ENCODE measurements at places on chromosomes 2 and 18.

GRCh38 chr2:20091305-20091991 lies 40.0 kb upstream of the LAPTM4A start:
- DNase-seq, result no peak

- no peak for DNase-seq
Measured at GRCh38 chr18:51235009-51235789, 37.7 kb upstream of the MEX3C start.

DNA sequence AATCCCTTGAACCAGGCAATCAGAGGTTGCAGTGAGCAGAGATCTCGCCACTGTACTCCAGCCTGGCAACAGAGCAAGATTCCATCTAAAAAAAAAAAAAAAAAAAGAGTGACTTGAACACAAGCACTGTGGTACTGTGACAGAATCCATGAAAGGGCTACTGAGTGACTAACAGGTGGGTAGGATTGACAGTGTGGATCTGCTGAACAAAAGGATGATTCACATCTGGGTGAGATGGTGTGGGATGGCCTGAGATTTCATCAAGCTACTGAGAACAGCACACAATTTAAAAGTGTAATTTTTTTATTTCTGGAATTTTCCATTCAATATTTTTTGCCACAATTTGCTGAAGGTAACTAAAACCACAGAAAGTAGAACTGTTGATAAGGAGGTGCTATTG lies 13.3 kb upstream of the SP3 start:
- DNase-seq, result no peak

GRCh38 chr2:50987616-50988313 lies 44.2 kb downstream of the NRXN1 start:
- no peak for DNase-seq

DNA sequence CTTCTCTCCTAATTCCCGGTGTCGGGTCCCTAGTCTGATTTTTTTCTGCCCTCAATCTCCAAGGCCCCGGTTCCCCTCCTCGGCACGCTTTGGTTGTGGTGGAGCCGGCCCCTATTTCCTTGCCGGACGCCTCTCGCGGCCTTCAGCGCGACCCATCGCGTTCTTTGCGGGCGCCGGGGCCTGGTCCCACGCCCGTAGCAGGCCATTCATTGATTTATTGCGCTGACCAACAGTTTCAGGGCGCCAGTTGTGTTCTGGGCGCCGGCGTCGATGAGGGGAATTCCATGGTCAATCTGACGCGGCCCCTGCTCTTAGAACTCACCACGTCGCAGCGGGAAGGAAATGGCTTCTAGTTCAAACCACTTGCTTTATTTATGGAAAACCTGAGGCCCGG lies 396 bp downstream of the CNOT9 start:
- peak; percentile 61 for DNase-seq

GRCh38 chr18:26405190-26405801 lies 143.1 kb downstream of the KCTD1 start:
- no peak for DNase-seq

DNA sequence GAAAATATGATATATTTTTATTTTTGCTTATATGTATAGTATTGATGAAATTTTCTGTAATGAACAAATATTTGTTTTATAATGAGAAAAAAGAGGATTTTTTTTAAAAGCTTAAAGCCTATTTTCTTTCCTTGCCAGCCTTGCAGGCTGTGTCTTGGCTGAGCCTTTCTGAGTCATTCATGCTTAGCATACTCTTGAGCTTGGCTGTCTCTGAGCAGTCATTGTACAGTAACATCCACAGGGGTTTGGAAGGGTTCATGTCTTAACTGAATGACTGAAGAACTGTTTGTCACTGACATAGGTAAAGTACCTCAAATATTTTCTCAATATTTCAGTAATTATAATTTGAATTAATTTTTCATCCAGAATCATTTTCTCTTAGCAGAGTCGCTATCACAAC lies 49.3 kb downstream of the GPR39 start:
- no peak for DNase-seq

GRCh38 chr2:120482334-120482733 lies 136.4 kb downstream of the INHBB start:
- DNase-seq, result no peak

GRCh38 chr2:64405581-64406406 lies 48.2 kb upstream of the LGALSL start:
- DNase-seq, result peak; percentile 79

GRCh38 chr18:56662063-56662408 lies 10.9 kb downstream of the WDR7 start:
- no peak for DNase-seq

GRCh38 chr2:127448526-127448925 lies 30.3 kb downstream of the PROC start:
- DNase-seq, result no peak

DNA sequence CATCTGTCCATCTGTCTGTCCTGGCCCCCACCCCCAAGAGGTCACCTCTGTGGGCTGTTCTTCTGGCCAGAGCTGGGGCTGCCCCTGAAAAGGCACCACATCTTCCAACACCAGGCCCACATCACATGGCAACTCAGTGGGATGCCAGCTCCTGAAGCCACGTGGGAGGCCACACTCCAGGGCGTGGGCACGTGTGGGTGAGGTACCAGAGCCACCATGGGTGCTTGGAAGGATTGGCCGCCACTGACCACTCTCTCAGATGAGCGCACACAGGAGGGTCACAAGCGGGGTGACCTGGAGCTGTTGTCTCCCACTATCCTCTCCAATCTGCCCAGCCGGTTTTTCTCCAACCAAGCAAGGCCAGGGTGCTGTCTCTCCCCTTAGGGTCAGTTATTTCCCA lies 197.9 kb downstream of the TFCP2L1 start:
- no peak for DNase-seq

GRCh38 chr2:19456705-19457309 lies 98.4 kb upstream of the OSR1 start:
- DNase-seq, result no peak

- DNase-seq, result no peak
Measured at GRCh38 chr2:144004742-144005141, 515.2 kb downstream of the ZEB2 start.

- no peak for DNase-seq
Measured at GRCh38 chr2:157181234-157181633, 76.3 kb upstream of the GALNT5 start.

Measured in left lobe of liver (tissue), 2 donors.